ENCODE measurements at places on chromosomes 4 and X. TPM values are rescaled to one million over a fixed set of nuclear protein-coding genes. Genes with fewer than 3 reads are reported as not detected.

- DNase-seq: no peak
Observed at GRCh38 chr4:23770011-23770410, 119.8 kb downstream of the PPARGC1A start.

- DNase-seq: no peak
Observed at GRCh38 chr4:26248647-26249046, 72.2 kb upstream of the RBPJ start.

DNA sequence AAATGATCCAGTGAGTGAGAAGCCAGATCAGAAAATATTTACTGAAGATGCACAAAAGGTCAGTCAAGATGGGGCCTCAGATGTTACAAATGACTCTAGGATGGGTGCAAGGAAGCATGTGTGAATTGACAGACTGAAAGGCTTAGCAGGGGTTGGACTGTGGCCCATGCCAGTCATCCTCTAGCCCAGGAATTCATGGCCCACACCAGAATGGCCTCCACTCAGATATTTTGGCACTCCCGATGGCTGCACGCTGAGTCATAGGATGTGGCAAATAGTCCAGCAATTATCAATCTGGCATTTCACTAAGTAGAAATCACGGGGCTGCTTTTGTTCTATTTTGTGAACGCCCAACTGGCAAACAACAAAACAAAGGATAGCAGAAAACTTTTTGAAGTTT lies 406.5 kb downstream of the IQCM start:
- no peak for DNase-seq

DNA sequence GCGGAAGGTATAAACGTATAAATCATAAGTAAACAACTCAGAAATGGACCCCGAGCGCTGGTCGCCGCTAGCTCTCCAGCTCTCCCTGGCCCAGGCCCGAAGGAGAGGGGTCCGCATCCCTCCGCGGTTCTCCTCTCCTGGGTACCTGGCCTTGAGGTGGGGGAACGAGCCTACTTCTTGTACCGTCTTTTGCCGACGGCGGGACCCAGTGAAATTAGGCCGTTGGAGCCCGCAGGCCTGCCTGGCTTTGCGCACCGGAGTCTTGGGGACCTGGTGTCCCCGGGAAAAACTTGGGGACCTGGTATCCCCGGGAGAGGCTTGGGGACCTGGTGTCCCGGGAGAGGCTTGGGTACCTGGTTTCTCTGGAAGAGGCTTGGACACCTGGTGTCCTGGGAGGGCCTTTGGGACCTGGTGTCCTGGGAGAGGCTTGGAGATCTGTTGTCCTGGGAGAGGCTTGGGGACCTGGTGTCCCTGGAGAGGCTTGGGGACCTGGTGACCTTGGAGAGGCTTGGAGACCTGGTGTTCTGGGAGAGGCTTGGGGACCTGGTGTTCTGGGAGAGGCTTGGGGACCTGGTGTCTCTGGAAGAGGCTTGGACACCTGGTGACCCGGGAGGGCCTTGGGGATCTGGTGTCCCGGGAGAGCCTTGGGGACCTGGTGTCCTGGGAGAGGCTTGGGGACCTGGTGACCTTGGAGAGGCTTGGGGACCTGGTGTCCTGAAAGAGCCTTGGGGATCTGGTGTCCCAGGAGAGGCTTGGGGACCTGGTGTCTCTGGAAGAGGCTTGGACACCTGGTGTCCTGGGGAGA lies 12.0 kb downstream of the SHOX start:
- no peak for DNase-seq

GRCh38 chr4:26321373-26322221 lies 783 bp downstream of the RBPJ start:
- no peak for DNase-seq

GRCh38 chr4:188374871-188375270 lies 235.6 kb downstream of the TRIML1 start:
- no peak for DNase-seq

GRCh38 chrX:45614853-45615252 lies 414.2 kb upstream of the DIPK2B start:
- no peak for DNase-seq

Gene P2RY8
- polyA plus RNA-seq: 1.5 TPM

Measured in right renal cortex interstitium (tissue), 3 donors.